Activated CD4-positive, alpha-beta T cell treated with anti-CD3 and anti-CD28 coated beads for 36 hours (primary cell): ENCODE measurements at places on chromosomes 2 and 18. TPM values are rescaled to one million over a fixed set of nuclear protein-coding genes. Genes with fewer than 3 reads are reported as not detected.
A peak's percentile ranks its signal among the peaks of the same experiment; 100 is the strongest.

Gene SCYGR4
- not detected for total RNA-seq

DNA sequence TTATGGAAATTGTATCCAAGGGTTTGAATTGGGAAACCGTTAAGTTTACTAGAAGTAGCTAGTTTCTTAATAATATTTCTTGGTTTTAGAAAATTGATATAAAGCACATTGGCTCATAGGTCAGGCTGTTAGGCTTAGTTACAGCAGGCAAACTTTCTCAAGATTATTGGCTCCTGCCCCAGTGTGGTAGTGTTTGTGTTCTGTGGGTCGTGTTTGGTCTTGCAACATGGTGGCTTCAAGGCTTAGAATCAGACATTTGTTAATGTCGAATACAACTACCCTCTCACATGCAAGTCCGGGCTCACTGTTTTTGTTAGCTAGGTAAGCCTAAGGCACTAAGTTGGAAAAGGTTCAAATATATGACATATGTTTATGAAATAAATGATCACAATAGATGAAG, 19.6 kb downstream of the CERS6 start:
- no peak for DNase-seq
- H3K4me1 ChIP-seq: peaks cover 33% of the 10 kb centered on the region
- H3K27me3 ChIP-seq: no peaks in the 10 kb centered on the region
- no peak overlapping the region for H3K4me3 ChIP-seq
- peaks cover 3% of the 10 kb centered on the region for H3K36me3 ChIP-seq

Gene CYP27C1
- total RNA-seq: not detected

- H3K27ac ChIP-seq: no peak overlapping the region
- H3K4me1 ChIP-seq: no peaks in the 10 kb centered on the region
- H3K36me3 ChIP-seq: no peaks in the 10 kb centered on the region
- H3K4me3 ChIP-seq: no peak overlapping the region
- H3K27me3 ChIP-seq: peaks cover 8% of the 10 kb centered on the region
Measured at GRCh38 chr2:198452327-198452726, 647.9 kb downstream of the PLCL1 start.

- DNase-seq: no peak
- H3K27me3 ChIP-seq: no peaks in the 10 kb centered on the region
- H3K4me1 ChIP-seq: no peaks in the 10 kb centered on the region
- no peaks in the 10 kb centered on the region for H3K36me3 ChIP-seq
- H3K27ac ChIP-seq: no peak overlapping the region
Measured at GRCh38 chr18:25230658-25231326, 121.2 kb downstream of the ZNF521 start.

DNA sequence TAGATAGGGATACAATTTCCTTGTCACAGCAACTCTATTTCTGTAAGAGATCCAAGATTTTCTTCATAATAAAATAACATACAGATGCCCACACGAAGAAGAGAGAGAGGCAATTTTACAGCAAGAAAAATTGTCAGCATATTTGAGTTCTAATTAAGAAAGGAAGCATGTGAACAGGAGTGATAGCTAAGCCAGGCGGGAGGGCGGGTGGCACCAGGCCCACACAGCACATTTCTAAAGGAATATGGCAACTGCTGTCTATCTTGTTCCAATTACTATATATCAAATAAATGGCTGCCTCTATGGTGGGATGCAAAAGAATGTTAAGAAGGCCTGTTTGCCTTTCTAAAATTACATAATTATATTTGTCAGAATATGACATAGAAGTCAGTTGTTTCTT, 248.3 kb upstream of the DOK6 start:
- no peak for DNase-seq
- H3K27ac ChIP-seq: no peak overlapping the region
- H3K4me1 ChIP-seq: no peaks in the 10 kb centered on the region
- H3K4me3 ChIP-seq: no peak overlapping the region
- H3K36me3 ChIP-seq: no peaks in the 10 kb centered on the region

- no peaks in the 10 kb centered on the region for H3K36me3 ChIP-seq
- peaks cover 6% of the 10 kb centered on the region for H3K4me1 ChIP-seq
- H3K4me3 ChIP-seq: no peak overlapping the region
- no peaks in the 10 kb centered on the region for H3K27me3 ChIP-seq
- DNase-seq: no peak
Measured at GRCh38 chr2:53632714-53633113, 134.9 kb upstream of the CHAC2 start.

DNA sequence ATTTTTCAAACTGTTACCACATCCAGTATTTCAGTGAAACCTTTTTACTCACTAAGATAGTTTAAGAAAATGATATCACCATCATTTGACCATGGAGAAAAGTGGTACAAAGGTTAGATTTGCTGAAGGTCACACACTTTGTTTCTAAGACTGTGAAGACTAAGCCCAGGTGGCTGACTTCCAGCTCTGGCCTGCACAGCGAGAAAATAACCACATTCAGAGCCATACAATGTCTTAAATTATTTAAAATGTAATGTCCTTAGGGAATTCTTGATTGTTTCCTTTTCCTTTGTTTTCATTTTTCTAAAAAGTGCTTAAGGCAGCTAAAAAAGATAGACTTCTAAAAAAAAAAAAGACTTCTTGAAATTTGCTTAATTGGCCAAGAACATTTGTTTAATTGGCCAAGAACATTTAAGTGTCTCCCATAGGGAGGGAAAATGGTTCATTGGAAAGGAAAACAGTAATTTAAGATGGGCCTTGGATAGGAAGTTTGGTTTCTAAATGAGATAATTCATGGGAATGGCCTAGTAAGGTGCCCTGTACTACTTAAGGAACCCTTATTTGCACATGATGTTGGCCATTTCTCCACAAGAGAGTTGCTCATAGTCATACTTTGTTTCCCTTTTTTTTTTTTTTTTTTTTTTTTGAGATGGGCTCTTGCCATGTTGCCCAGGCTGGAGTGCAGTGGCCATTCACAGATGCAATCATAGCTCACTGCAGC, 45.2 kb downstream of the CYP1B1 start:
- H3K4me3 ChIP-seq: no peak overlapping the region
- H3K27me3 ChIP-seq: peaks cover 18% of the 10 kb centered on the region
- H3K4me1 ChIP-seq: no peaks in the 10 kb centered on the region

- H3K36me3 ChIP-seq: peaks cover 6% of the 10 kb centered on the region
- no peaks in the 10 kb centered on the region for H3K27me3 ChIP-seq
- DNase-seq: no peak
- H3K4me1 ChIP-seq: peaks cover 27% of the 10 kb centered on the region
Measured at GRCh38 chr2:31972059-31972458, 38.7 kb downstream of the MEMO1 start.

DNA sequence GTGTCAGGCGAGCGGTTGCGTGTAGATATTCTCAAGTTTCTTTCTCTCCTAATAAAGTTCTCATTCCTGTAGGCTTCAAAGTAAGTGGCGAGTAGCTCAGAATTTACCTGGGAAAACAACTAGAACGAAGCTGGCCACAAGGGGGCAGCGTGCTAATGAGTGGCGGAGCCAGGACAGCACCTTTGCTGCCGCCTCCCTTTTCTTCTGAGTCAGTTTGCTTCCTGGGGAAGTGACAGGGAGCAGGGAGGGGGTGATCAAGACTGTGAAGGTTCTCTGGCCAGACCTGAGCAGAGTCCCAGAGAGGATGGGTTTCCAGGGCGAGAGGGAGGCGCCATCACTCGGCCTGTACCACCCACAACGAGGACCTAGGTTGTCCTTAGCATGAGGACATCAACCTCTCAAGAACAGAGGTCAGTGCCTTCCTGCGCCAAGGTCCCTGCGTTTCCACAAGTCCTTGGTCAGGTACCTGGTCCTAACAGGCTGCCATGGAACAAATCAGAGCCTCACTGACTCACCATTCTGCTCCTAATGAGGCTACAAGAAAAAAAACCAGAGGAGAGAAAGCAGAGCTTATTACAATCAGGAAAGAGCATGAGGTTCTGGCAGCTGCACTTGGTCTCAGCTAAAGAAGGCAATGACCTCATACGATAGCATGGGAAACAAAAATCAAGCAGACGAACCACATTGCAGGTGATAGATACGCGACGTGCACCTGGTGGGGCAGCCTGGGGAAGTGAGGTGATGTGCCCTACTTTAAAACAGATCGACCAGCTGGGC, 98.7 kb downstream of the PLB1 start:
- H3K27ac ChIP-seq: peak overlapping the region; percentile 75
- H3K4me3 ChIP-seq: peak overlapping the region; percentile 39
- no peaks in the 10 kb centered on the region for H3K27me3 ChIP-seq
- DNase-seq: peak; percentile 93
- peaks cover 18% of the 10 kb centered on the region for H3K4me1 ChIP-seq
- H3K36me3 ChIP-seq: no peaks in the 10 kb centered on the region

DNA sequence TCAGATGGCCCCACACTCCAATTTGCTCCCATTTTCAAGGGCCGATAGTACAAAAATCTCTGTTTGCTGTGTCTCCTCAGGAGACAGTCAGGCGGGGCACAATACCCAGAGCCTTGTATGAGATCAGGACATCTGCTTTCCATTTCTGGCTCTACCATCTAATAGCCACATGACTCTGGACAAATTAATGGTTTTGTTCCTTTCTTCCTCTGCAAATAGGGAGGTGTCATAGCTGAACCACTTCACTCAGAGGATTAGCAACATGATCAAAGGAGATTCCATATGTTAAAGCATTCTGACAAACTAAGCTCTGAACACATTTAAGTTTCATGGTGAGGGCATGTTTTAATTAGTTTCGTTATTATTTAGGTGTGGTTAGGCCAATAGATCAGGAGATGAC, 602.1 kb upstream of the SYT4 start:
- no peaks in the 10 kb centered on the region for H3K27me3 ChIP-seq
- no peak overlapping the region for H3K27ac ChIP-seq
- H3K36me3 ChIP-seq: no peaks in the 10 kb centered on the region

DNA sequence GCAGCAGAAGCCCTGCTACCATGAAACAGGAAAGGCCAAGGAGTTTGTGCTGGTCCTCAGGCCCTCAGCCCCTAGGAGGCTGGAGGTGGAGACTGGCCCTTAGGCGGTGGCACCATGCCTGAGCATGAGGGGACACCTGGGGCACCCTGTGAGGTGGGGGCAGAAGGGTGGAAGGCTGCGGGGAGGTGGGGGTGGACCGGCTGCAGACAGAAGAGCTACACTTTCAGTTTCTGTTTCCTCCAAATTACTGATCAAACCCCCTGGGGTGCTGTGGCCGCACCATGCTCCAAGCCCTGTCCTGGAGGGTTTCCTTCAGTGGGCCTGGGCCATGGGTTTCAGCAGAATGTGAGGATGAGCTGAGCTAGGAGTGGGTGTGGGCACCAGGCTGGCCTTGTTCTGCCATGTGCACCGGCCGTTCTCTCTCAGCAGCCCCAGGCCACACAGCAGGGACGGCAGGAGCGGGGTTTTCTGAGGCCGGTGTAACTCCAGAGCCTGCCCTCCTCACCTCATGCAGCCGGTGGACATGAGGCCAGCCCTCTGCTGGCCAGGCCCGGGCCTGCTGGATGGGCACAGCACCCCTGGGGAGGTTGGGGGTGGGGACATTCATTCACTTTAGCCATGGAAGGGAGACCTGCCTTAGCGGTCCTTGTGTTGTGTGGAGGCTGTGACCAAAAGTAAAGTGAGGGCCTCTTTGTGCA, 51.5 kb downstream of the PLEKHB2 start:
- H3K36me3 ChIP-seq: no peaks in the 10 kb centered on the region
- DNase-seq: peak; percentile 36
- H3K27ac ChIP-seq: no peak overlapping the region
- H3K4me3 ChIP-seq: no peak overlapping the region
- no peaks in the 10 kb centered on the region for H3K27me3 ChIP-seq

- H3K27ac ChIP-seq: no peak overlapping the region
- no peak for DNase-seq
- no peaks in the 10 kb centered on the region for H3K36me3 ChIP-seq
- no peak overlapping the region for H3K4me3 ChIP-seq
- no peaks in the 10 kb centered on the region for H3K27me3 ChIP-seq
- H3K4me1 ChIP-seq: no peaks in the 10 kb centered on the region
Measured at GRCh38 chr2:59956981-59957380, 596.5 kb downstream of the BCL11A start.

DNA sequence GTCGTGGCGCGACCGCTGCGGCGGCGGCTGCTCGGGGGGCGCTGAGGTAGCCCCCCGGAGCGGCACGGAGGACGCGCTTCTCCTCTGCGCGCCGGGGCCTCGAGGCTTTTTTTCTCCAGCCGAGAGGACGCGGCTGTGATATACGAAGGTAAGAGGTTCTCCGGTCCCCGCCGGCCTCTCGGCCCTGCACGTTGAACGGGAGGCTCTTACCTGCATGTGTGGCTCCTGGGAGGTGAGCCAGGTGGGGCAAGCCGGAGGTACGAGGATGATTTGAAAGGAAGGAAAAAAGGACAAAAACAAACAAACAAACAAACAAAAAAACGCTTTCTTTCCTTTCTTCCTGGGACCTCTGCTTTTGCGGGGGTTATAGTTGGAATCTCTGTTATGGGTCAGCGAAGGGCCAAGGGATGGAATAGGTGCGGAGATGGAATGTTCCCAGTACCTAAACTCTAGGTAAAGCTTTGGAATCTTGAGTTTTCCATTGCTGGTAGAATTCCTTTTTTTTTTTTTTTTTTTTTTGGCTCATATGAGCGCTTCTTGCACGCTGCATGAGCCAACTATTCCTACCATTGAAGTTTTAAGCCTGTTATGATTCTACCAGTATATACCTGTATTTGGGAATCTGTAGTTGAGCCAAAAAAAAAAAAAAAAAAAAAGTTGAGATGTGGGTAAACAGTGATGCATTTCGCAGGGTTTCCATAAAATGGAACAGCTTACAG, 674 bp downstream of the PTPN4 start:
- peaks cover 2% of the 10 kb centered on the region for H3K36me3 ChIP-seq
- no peak for DNase-seq
- no peaks in the 10 kb centered on the region for H3K27me3 ChIP-seq
- H3K4me3 ChIP-seq: peak overlapping the region; percentile 72
- peak overlapping the region; percentile 76 for H3K27ac ChIP-seq

GRCh38 chr2:197514754-197515153, 1.1 kb upstream of the MOB4 start:
- H3K27ac ChIP-seq: peak overlapping the region; percentile 96
- peak overlapping the region; percentile 94 for H3K4me3 ChIP-seq
- H3K27me3 ChIP-seq: no peaks in the 10 kb centered on the region
- peaks cover 17% of the 10 kb centered on the region for H3K4me1 ChIP-seq
- no peak for DNase-seq

GRCh38 chr2:163690896-163691295, 44.9 kb downstream of the FIGN start:
- H3K4me3 ChIP-seq: no peak overlapping the region
- H3K27ac ChIP-seq: no peak overlapping the region
- no peaks in the 10 kb centered on the region for H3K36me3 ChIP-seq
- no peaks in the 10 kb centered on the region for H3K27me3 ChIP-seq

DNA sequence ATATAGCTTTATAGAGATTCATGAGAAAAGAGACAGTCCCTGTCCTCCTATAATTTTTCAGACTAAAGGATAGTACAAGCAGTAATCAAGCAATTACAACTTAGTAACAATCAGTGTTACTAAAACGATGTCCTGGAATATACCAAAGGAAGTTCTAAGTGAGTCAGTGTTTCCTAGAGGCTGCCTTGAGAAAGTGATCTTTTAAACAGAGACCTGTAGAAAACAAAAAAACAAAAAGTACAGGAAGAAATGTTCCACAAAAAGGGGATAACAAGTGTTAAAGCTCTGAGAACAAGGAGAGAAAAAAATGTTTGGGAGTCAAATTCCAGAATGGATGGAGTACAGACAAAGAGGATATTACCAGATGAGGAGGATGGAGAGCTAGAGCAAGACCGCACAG, 556.4 kb downstream of the ERBB4 start:
- H3K36me3 ChIP-seq: no peaks in the 10 kb centered on the region
- H3K4me3 ChIP-seq: no peak overlapping the region
- H3K27me3 ChIP-seq: no peaks in the 10 kb centered on the region

GRCh38 chr2:232238108-232238507, 140.4 kb upstream of the ALPP start:
- peak; percentile 20 for DNase-seq
- peaks cover 12% of the 10 kb centered on the region for H3K36me3 ChIP-seq
- peak overlapping the region; percentile 32 for H3K4me3 ChIP-seq
- no peaks in the 10 kb centered on the region for H3K27me3 ChIP-seq
- H3K4me1 ChIP-seq: peaks cover 51% of the 10 kb centered on the region

Gene AQP12B
- total RNA-seq: not detected

GRCh38 chr18:49009661-49010060, 58.9 kb upstream of the SMAD7 start:
- no peak overlapping the region for H3K4me3 ChIP-seq
- DNase-seq: no peak
- H3K27me3 ChIP-seq: no peaks in the 10 kb centered on the region
- no peaks in the 10 kb centered on the region for H3K36me3 ChIP-seq
- no peaks in the 10 kb centered on the region for H3K4me1 ChIP-seq
